Activated T-helper 2 cell treated with anti-CD3 and anti-CD28 coated beads, Interferon-gamma antibody, Interleukin-2, Interleukin-4, amounts not matched to agents 10 μg/mL and 5 μg/mL and 100 μg/mL, durations not matched to agents 14 hours and 24 hours and 36 hours (primary cell): ENCODE measurements at places on chromosomes 3 and 15.

DNA sequence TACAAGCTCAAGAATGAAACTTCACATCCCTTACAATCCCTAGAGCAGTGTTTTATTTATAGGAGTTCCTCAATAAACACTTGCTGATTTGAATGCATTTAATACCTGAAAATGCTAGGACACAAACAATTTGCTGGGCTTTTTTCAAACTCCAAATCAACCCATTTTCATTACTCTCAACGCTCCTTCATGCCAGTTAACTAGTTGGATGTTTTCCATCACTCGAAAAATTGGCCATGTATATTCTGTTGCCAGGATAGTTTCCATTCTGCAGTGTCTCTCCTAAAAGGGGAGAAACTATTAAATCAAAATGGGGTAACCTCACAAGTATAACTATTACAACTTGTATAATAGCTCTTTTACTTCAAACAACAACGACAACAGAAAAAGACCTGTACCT lies 1.2 kb downstream of the GBE1 start:
- peak overlapping the region; percentile 97 for H3K27ac ChIP-seq
- peaks cover 45% of the 10 kb centered on the region for H3K4me1 ChIP-seq
- H3K36me3 ChIP-seq: peaks cover 52% of the 10 kb centered on the region
- peak overlapping the region; percentile 90 for H3K4me3 ChIP-seq
- DNase-seq: no peak
- H3K27me3 ChIP-seq: no peaks in the 10 kb centered on the region

GRCh38 chr3:111737047-111737705 lies 121.9 kb upstream of the PHLDB2 start:
- H3K27ac ChIP-seq: no peak overlapping the region
- H3K27me3 ChIP-seq: peaks cover 3% of the 10 kb centered on the region
- no peak for DNase-seq
- H3K36me3 ChIP-seq: peaks cover 4% of the 10 kb centered on the region
- H3K4me3 ChIP-seq: no peak overlapping the region

DNA sequence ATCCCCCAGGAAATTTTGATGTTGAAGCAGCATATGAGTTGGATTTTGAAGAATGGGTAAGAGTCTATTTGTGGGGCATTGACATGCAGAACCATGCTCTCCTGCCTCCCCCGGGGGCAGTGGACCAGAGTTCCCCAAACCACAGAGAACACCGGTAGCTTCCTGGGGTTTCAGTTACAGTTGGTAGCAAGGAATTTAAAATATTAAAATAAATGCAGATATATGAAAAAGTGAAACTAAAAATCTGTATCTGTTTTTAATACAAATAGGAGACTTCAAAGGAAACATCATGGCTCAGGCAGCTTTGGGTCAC lies 37.4 kb downstream of the SLC9A9 start:
- H3K36me3 ChIP-seq: no peaks in the 10 kb centered on the region
- H3K4me1 ChIP-seq: peaks cover 22% of the 10 kb centered on the region
- H3K27ac ChIP-seq: no peak overlapping the region
- no peaks in the 10 kb centered on the region for H3K27me3 ChIP-seq
- no peak overlapping the region for H3K4me3 ChIP-seq

DNA sequence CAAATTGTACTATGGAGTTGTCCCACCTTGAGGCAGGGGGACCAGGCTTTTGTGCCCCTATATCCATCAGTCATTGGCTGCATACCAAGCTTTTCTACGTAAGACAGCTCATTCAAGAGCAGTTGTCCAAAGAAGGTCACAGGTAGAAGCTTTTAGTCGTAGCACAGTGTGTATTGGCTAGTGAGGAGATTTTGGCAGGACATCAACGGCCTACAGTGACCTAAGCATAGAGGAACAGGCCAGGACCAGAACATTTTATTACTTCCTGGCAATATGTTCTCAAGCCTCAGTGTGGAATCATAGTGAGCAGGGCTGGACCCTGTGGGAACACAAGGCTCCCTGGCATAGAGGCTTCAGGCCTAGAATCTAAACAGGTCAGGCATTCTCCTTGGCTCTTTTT lies 105.4 kb upstream of the ANKRD28 start:
- no peak overlapping the region for H3K4me3 ChIP-seq
- H3K27me3 ChIP-seq: no peaks in the 10 kb centered on the region
- H3K27ac ChIP-seq: no peak overlapping the region
- no peaks in the 10 kb centered on the region for H3K36me3 ChIP-seq
- no peak for DNase-seq

DNA sequence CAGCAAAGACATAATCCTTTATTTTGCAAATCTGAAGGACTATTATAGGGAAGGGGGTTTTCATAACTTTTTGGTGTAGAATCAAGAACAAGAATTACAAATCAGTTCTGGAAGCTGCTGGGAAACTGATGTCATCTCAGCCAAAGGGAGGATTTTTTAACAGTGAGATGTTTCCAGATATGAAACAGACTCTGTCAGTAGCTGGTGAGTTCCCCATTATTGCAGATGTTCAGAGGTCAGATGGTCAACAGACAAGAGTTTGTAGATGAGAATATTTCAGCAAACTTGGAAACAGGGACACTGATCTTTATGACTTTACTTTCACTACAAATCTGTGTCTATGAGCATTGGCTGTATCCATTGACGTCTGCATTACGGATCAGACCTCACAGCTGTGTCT lies 71.9 kb upstream of the LPP start:
- DNase-seq: no peak
- peaks cover 3% of the 10 kb centered on the region for H3K36me3 ChIP-seq
- no peak overlapping the region for H3K4me3 ChIP-seq
- H3K4me1 ChIP-seq: peaks cover 5% of the 10 kb centered on the region
- no peak overlapping the region for H3K27ac ChIP-seq
